ENCODE measurements at places on chromosomes 4 and X. TPM values are rescaled to one million over a fixed set of nuclear protein-coding genes. Genes with fewer than 3 reads are reported as not detected.

Gene YY2
- total RNA-seq, result 2.2 TPM

GRCh38 chr4:41647383-41647782 lies 101.1 kb downstream of the PHOX2B start:
- DNase-seq, result no peak

- DNase-seq, result no peak
Measured at GRCh38 chr4:113496698-113497097, 264.8 kb downstream of the CAMK2D start.

Gene SMIM20
- total RNA-seq, result 25.7 TPM

GRCh38 chr4:8370835-8371595 lies 69.5 kb downstream of the ACOX3 start:
- no peak for DNase-seq

- DNase-seq, result no peak
Measured at GRCh38 chrX:101025126-101025525, 26.8 kb downstream of the TRMT2B start.

Gene NXF2
- not detected for total RNA-seq

GRCh38 chr4:153154007-153154975 lies 50.0 kb upstream of the TRIM2 start:
- DNase-seq, result no peak

Gene SLC6A14
- total RNA-seq, result not detected

DNA sequence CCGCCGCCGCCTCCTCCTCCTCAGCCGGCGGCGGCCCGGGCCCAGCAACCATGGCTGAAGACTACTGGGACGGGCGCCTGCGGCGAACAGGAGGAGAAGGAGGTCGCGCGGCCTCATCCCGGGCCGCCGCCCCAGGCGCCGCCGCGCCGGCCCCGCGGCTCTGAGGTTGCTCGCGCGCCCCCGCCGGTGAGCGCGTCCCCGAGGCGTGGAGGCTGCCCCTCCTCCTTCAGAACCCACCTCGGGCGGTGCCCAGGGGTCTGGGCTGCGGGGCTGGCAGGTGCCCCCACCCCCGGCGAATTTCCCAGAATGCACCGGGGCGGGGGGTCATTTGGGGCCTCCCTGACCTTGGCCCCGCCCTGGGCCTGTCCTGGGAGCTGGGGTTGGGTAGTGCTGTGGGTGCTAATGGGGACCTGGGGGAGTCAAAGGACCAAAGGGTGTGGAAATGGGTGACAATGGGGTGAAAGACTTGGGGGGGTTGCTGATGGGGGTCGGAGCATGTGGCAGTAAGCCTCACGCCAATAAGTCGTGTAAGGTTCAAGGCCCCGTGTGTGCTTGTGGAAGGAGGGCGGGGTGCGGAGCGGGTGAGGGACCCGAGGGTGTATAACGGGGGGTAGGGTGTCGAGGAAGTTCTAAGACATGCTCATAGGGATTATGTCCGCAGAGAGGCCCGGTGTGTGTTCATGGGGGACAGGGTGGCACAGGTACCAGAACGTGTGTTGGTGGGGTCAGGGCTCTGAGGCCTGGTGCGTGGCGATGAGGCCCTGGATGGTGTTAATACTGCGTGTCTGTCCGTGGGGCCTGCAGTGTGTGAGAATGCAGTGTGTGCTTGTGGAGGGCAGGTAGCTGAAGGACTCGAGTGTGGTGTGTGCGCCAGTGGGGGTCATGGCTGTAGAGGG lies 687 bp downstream of the CDK16 start:
- peak; percentile 91 for DNase-seq

Gene NUDT11
- total RNA-seq, result 0.58 TPM

DNA sequence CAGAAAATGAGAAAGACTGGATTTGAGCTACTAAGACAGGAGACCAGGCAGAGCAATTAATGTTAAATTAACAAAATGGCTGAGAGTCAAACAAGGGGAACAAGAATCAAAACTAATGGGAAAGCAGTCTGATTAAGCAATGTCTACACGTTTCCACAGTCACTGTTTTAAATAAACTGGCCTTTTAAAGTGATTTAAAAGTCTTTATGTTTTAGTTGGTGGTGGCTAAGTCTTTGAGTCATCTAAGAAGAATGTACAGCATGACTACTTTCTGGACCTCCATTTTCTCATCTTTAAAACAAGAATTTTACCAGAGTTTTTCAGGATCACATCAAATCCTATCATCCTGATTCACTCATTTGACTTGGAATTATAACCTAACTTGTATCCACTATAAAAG lies 233.8 kb downstream of the ENOX2 start:
- no peak for DNase-seq

DNA sequence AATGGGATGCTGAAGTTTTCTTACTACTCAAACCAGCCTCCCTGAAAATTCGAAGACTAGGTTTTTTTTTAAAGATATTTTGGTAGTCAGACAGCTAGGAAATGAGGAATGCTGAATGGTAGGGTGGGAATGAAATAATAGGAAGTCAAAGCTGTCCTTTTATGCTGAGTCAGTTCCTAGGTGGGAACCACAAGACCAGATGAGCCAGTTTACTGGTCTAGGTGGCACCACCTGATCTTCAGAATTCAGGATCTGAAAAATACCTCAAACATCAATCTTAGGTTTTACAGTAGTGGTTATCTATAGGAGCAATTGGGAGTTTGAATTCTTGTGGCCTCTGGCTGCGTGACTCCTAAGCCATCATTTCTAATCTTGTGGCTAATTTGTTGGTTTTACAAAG lies 183.1 kb upstream of the GALNT7 start:
- no peak for DNase-seq

Gene CAPN6
- 0.16 TPM for total RNA-seq

GRCh38 chrX:123217077-123217476 lies 33.0 kb downstream of the GRIA3 start:
- no peak for DNase-seq

Gene TLR7
- total RNA-seq, result 2.0 TPM

Gene GABRG1
- total RNA-seq, result 0.16 TPM

DNA sequence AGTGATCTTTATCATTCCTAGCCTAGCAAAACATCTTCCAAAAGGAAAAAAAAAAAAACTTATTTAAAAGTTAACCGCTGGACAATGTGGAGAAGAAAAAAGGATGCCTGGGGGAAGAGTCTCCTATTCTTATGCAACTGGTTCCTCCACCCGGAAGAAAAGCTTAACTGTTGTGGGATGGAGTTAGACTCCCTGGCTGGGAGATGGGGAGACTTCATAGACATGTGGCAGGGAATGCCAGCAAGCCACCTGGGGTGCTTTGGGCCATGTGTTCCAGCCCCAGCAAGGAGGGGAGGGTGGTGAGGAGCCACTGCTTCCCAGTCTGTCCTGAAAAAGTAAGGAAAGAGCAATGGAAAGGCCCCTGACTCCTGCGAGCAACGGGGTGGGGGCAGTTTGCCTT lies 119.4 kb upstream of the SPIN4 start:
- DNase-seq, result no peak

GRCh38 chr4:41505161-41505661 lies 32.7 kb upstream of the LIMCH1 start:
- DNase-seq, result no peak

DNA sequence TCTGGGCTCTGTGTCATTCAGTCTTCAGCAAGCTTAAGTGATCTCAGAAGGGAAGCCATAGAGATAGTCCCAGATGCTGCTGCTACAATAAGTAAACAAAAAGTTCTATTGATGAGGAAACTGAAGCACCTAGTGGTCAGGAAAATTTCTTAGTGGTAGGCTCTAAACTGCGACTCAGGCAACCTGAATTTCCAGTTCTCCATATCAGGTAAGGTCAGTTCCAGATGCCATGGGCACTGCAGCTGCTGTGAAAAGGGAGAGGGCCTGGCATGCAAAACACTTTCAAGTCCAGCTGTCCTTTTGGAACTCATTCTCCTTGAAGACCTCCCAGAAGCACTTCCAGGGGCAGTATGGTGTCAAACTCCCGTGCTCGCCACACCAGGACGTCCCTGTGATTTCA lies 46.2 kb downstream of the REELD1 start:
- DNase-seq, result no peak

DNA sequence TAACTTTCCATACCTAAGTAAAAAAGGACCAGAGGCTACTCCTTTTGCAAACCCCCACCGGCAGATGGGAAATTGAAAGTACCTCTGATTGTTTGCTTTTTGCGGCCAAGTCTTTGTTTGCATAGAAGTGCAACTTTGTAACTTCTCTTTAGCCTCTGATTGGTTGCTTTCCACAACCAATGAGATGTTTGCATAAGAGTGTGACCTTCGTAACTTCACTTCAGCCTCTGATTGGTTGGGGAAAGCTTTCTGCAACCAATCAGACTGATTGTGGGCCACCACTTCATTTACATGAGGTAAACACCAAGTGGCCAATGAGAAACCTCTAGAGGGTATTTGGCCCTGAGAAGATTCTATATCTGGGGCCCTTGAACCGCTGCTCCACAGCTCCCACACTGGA lies 48.8 kb upstream of the PGRMC1 start:
- no peak for DNase-seq

Gene TKTL2
- total RNA-seq, result not detected

Gene ELOVL6
- 6.9 TPM for total RNA-seq

Gene OCIAD2
- total RNA-seq, result 4.5 TPM

DNA sequence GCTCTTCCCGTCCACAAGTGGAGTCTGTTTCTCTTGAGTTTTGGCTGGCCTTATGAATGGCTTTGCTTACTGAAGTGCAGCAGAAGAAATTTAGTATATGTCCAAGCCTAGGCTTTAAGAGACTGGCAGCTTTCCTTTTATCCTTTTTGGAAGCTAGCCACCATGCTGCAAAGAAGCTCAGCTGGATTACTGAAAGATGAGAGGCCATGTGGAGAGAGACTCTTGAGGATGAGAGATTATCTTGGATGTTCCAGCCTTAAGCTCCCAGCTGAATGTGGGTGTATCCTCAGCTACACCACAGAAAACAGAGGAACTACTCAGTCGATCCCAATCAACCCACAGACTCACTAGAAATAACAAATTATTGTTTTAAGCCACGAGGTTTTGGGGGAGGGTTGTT lies 12.5 kb downstream of the CCNG2 start:
- no peak for DNase-seq

Gene NXT2
- 8.1 TPM for total RNA-seq

- no peak for DNase-seq
Measured at GRCh38 chr4:71630803-71631202, 153.1 kb downstream of the GC start.

Gene ZNF157
- total RNA-seq, result not detected

GRCh38 chr4:155179216-155179615 lies 29.2 kb upstream of the NPY2R start:
- no peak for DNase-seq

GRCh38 chr4:54085284-54085683 lies 14.7 kb upstream of the GSX2 start:
- no peak for DNase-seq

DNA sequence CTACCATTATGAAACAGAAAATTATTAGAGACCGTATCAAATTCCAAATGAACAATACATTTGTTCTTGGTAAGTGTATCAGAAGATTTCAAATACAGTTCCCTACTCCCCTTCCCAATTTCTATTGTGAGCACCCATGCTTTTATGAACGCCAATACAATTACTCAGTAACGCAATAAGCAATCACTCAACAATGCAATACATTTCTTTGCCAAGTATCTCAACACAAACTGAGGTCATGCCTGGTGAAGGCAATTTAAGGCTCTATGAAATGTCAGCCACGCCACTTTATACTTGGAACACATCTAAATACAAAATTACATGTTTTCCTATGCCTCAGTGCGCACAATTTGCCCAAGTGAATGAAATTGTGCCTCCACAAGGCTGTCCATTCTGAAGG lies 712 bp downstream of the PNPLA4 start:
- DNase-seq, result no peak
